Fibroblast of skin of scalp (primary cell): ENCODE measurements at places on chromosomes 3 and 15.

- peak; percentile 30 for DNase-seq
These were observed 70.1 kb upstream of the GLCE start for GRCh38 chr15:69090197-69090948.

DNA sequence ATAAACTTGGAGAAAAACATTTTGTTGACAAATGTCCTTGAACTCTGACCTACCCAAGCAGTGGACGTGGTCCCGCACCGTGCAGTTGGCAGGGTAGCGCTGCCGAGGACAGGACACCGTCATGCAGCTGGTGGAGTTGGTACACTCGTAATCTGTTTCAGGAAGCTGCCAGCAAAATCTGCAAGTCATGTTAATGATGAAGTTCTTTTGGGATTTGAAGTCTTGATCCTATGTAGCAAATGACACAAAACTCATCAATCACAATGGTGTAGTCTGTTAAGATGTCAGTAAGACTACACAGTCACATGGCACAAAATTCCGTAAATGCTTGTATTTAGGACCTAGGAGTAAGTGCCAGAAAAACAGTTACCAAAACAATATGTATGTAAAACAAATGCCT lies 5.5 kb downstream of the TM2D3 start:
- DNase-seq = peak; percentile 38

GRCh38 chr3:59303452-59303851 lies 253.6 kb upstream of the CFAP20DC start:
- DNase-seq = no peak

DNA sequence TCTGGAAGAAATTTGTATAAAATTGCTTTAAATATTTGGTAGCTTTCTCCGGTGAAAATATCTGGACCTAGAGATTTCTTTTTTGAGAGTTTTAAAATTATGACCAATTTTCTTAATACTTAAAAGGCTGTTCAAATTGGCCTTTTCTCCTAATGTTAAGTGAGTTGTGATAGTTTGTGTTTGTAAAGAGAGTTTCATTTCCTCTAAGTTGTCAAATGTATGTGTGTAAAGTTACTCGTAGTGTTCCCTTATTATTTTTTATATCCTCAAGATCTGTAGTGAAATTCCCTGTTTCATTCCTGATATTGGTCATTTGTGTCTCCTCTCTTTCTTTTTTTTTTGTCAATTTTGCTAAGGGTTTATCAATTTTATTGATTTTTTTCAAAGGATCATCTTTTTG lies 92.6 kb upstream of the CTNNB1 start:
- DNase-seq = no peak

GRCh38 chr15:79878078-79878705 lies 18.6 kb downstream of the MTHFS start:
- DNase-seq = no peak

DNA sequence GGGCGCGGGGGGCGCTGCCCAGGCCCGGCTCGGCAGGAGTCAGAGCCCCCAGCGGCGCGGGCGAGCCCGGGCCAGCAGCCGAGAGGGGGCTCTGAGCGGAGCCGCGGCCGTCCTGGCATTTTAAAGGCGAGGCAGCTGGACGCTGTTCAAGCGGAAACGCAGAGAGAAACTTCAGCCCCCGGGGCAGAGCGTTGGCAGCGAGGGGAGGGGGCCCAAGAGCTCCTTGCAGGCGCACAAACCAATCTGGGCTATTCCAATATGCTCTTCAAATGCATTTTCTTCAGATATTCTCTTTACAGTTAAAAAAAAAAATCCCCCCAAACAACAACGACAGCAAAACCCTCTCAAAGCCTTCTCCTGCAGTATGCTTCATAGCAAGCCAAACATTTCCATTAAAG lies at the start of gene CTXND1:
CTXND1 (minus strand) TSS at position 93 of the 398 bp plus-strand sequence. CDS start 50,264 bp downstream, outside the sequence.
- no peak for DNase-seq

DNA sequence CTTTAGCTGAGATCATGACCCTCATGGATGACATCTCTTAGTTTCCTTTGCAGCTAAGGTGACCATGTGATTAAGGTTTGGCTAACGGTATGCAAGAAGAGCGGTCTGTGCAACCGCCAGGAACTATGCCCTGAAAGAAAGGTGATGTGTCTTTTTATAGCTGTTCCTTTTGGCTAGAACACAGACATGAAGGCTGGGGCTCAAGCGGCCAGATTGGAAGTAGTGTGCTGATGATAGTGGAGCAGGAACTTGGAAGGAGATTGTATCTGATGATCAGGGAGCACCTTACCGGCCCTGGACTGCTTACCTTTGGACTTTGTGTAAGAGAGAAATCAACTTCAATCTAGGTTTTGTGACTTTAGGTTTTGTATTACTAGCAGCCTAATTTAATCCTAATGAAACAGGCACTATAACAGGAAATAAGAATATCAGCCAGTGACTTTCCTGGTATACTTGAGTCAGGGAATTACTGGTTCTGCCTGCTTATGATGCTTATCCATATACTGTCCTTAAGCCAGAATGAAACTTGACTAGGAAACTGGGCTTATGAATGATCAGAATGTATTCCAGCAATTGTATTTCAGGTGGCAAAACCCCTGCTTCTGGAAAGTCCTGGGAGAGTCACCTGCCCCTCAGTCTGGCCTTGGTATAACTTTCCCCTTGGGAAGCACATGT lies 164.3 kb upstream of the LRIG1 start:
- DNase-seq = no peak

- no peak for DNase-seq
These were observed 10.0 kb upstream of the ST6GAL1 start for GRCh38 chr3:186920301-186920700.
